ENCODE measurements at places on chromosomes 6 and 20. TPM values are rescaled to one million over a fixed set of nuclear protein-coding genes. Genes with fewer than 3 reads are reported as not detected.
A peak's percentile ranks its signal among the peaks of the same experiment; 100 is the strongest.

HDGFL1 gene
- not detected for total RNA-seq

GRCh38 chr20:57375652-57376230 is 15.5 kb upstream of the RBM38 start:
- H3K4me1 ChIP-seq = peaks cover 6% of the 10 kb centered on the region
- no peak overlapping the region for H3K4me3 ChIP-seq
- no peak for DNase-seq
- H3K27ac ChIP-seq = peak overlapping the region; percentile 37

DNA sequence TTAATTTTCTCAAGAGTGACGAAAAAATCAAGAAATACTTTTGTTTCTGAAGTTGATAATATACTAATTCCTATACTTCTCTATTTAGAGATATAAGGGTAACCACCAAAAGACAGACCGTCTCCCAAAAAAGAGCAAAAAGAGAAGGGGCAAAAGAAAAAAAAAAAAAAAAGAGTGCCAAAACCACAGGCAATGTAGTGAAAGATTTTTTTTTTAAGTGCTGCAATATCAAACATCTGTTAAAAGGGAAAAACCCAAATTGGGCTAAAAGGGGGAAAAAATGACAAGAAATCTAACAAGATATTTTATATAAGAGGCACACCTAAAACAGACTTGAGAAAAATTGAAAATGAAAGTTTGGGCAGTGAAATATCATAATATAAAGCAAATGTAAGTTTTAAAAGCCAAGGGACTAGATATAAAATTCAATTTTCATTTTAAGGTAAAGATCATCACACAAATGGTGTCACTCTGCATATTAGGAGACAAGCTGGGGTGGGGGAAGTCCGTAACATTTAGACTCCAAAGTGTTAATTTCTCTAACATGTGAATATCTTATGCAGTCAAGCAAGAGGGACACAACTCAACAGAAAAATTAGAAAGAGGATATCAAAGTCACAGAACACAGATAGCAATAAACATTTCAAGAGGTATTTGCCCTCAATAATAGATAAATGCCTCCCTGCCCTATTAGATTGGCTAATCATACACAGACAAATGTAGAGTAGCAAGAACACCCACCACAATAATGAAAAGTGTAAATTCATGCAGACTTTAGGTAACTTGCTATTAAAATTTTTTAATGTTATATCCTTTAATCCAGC is 9.1 kb downstream of the C6orf52 start:
- no peaks in the 10 kb centered on the region for H3K27me3 ChIP-seq
- no peaks in the 10 kb centered on the region for H3K36me3 ChIP-seq
- H3K4me3 ChIP-seq = no peak overlapping the region
- H3K27ac ChIP-seq = no peak overlapping the region
- DNase-seq = no peak
- peaks cover 29% of the 10 kb centered on the region for H3K4me1 ChIP-seq

- H3K4me3 ChIP-seq = peak overlapping the region; percentile 86
- DNase-seq = peak; percentile 73
These were observed 1.6 kb upstream of the HEY2 start for GRCh38 chr6:125747589-125748405.

DNA sequence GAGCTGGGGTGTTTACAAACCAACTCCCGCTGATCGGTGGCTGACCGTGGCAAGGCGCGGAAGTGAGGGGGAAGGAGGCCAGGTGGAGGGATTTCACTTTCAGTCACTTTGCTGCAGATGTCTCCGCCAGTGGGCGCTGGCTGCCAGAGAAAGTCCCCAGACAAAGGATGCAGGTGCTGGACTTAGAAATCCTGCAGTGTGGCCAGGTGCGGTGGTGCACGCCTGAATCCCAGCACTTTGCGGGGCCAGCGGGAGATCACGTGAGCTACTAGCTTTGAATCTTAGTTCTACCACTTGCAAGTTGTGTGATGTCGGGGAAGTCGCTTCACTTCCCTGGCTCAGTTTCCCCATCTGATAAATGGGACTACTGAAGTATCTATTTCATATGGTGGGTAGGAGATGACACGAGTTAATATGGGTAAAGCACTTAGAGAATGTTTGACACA is 180.4 kb downstream of the ZNF217 start:
- no peaks in the 10 kb centered on the region for H3K27me3 ChIP-seq
- H3K27ac ChIP-seq = no peak overlapping the region
- peaks cover 5% of the 10 kb centered on the region for H3K4me1 ChIP-seq
- H3K4me3 ChIP-seq = no peak overlapping the region
- no peaks in the 10 kb centered on the region for H3K36me3 ChIP-seq

GRCh38 chr6:11493974-11494373 is 43.6 kb upstream of the TMEM170B start:
- no peaks in the 10 kb centered on the region for H3K27me3 ChIP-seq
- H3K27ac ChIP-seq = no peak overlapping the region
- no peaks in the 10 kb centered on the region for H3K36me3 ChIP-seq

- no peak for DNase-seq
- H3K27me3 ChIP-seq = no peaks in the 10 kb centered on the region
- H3K4me1 ChIP-seq = no peaks in the 10 kb centered on the region
- H3K27ac ChIP-seq = no peak overlapping the region
These were observed 188.6 kb upstream of the FKBP1C start for GRCh38 chr6:63022631-63023030.

DNAAF9 gene
- total RNA-seq = 1.0 TPM

TASP1 gene
- total RNA-seq = 14.9 TPM

CCN5 gene
- not detected for total RNA-seq

RIMS1 gene
- total RNA-seq = not detected

- DNase-seq = no peak
- H3K27me3 ChIP-seq = no peaks in the 10 kb centered on the region
These were observed 21.8 kb upstream of the C20orf144 start for GRCh38 chr20:33640287-33640686.

DNA sequence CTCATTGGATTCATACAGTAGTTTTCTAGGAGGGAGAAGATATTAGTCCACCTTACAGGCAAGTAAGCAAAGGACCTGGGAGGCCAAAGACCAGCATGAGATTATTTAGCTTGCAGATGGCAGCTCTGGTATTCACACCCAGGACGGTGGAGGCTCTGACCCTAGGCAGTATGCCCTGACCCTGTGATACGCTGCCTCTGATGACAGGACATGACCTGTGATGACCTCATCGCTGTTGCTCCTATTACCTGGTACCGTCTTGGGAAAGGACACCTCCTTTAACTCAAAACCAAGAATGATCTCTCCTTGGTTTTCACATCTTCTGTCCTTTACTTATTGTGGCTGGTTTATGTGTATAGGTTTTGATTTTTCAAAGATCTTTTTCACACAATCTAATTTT is 298.6 kb downstream of the CLIC5 start:
- no peak for DNase-seq
- no peaks in the 10 kb centered on the region for H3K36me3 ChIP-seq
- no peak overlapping the region for H3K27ac ChIP-seq
- peaks cover 36% of the 10 kb centered on the region for H3K4me1 ChIP-seq

LIN28B gene
- not detected for total RNA-seq

GRCh38 chr20:23634985-23635767 is 2.6 kb downstream of the CST3 start:
- no peaks in the 10 kb centered on the region for H3K36me3 ChIP-seq
- H3K27ac ChIP-seq = no peak overlapping the region
- no peak for DNase-seq
- peaks cover 17% of the 10 kb centered on the region for H3K27me3 ChIP-seq

- H3K4me3 ChIP-seq = no peak overlapping the region
- DNase-seq = no peak
- no peaks in the 10 kb centered on the region for H3K36me3 ChIP-seq
- no peak overlapping the region for H3K27ac ChIP-seq
- H3K27me3 ChIP-seq = peaks cover 1% of the 10 kb centered on the region
These were observed 25.7 kb downstream of the DSE start for GRCh38 chr6:116396441-116396840.

DNA sequence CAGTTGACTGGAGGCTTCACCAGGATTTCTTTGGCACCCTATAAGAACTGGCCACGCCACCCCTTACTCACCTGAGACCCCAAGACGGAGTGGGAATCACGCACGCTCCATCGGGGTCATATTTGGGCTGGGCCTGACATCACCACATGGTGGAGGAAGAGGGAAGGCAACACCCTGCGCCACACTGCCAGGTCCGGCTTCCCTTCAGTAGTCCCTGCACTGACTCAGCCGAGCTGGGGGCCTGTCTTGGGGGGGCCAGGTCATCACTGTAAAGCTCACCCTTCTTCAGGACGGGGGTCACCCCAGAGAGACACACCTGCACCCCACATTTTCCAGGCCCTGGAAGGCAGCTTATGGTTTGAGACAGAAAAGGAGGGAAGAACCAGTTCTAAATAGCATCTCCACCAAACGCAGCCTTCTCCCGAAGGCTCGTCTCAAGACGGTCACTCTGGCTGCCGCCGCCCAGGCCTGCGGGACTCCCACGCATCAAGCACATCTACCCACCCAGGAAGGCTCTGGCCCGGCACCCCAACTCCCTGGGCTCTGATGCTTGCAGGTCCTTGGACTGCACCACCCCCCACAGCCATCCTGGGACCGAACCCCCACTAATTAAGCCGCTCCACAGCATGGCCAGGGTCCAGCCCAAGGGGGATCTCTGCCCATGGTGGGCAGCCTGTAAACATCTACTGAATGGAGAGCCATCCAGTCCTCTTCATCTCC is 51.8 kb downstream of the GINS1 start:
- no peak for DNase-seq
- no peaks in the 10 kb centered on the region for H3K4me1 ChIP-seq
- H3K36me3 ChIP-seq = no peaks in the 10 kb centered on the region
- no peak overlapping the region for H3K4me3 ChIP-seq

DNA sequence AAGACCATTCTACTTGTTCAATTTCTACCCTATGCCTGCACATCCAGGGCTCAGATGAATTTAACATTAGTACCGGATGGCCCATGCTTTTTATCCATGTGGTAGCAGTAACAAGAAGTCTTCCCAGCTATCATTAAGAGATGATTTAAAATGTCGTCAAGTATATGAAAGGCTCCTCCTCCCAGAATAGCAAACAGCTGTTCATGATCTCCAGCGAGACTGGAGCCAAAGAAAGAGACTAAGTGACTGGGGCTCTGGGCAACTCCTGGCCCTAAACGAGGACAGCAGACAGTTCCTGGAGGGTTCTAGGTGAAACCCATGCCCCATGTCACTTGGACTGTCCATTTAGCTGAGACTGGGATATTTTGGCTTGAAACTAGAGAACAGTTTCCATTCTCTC is 160.8 kb downstream of the CDC5L start:
- no peak overlapping the region for H3K4me3 ChIP-seq
- no peaks in the 10 kb centered on the region for H3K36me3 ChIP-seq
- no peaks in the 10 kb centered on the region for H3K4me1 ChIP-seq
- no peak for DNase-seq
- H3K27ac ChIP-seq = no peak overlapping the region

SPATS1 gene
- not detected for total RNA-seq

DNA sequence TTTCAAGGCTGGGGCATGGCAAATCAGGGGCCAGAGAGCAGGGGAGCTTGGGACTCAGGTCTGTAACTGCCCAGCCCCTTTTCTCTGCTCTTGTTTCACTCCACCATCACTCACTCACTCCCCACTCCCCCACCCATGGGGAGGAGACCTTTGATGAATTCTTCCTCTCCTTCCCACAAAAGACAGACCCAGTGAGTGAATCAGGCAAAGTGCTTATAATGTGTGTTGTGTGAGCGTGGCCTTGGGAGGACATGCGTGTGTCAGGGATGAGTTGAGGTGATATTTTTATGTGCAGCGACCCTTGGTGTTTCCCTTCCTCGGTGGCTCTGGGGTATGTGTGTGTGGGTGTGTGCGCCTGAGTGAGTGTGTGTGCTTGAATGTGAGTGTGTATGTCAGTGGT is 1.0 kb upstream of the CUL9 start:
- H3K27me3 ChIP-seq = no peaks in the 10 kb centered on the region
- H3K4me1 ChIP-seq = peaks cover 39% of the 10 kb centered on the region
- DNase-seq = no peak
- H3K4me3 ChIP-seq = peak overlapping the region; percentile 27
- H3K36me3 ChIP-seq = peaks cover 42% of the 10 kb centered on the region
- H3K27ac ChIP-seq = peak overlapping the region; percentile 94

FERMT1 gene
- total RNA-seq = 0.71 TPM

MAVS gene
- 39.3 TPM for total RNA-seq

SLC25A27 gene
- total RNA-seq = 0.28 TPM

- H3K36me3 ChIP-seq = no peaks in the 10 kb centered on the region
- no peak overlapping the region for H3K4me3 ChIP-seq
- H3K4me1 ChIP-seq = no peaks in the 10 kb centered on the region
- no peak for DNase-seq
These were observed 93.7 kb upstream of the CD83 start for GRCh38 chr6:14023855-14024254.

ELOVL4 gene
- total RNA-seq = 0.88 TPM

- no peak overlapping the region for H3K4me3 ChIP-seq
- H3K4me1 ChIP-seq = no peaks in the 10 kb centered on the region
- H3K27me3 ChIP-seq = peaks cover 2% of the 10 kb centered on the region
These were observed 42.8 kb upstream of the PSMF1 start for GRCh38 chr20:1075616-1076015.

FARS2 gene
- total RNA-seq = 24.7 TPM

GRCh38 chr6:130822736-130823135 is 4.5 kb upstream of the SMLR1 start:
- peaks cover 8% of the 10 kb centered on the region for H3K4me1 ChIP-seq
- H3K27me3 ChIP-seq = peaks cover 4% of the 10 kb centered on the region
- peaks cover 2% of the 10 kb centered on the region for H3K36me3 ChIP-seq

- peaks cover 9% of the 10 kb centered on the region for H3K27me3 ChIP-seq
- peak overlapping the region; percentile 91 for H3K27ac ChIP-seq
- no peak for DNase-seq
- peaks cover 33% of the 10 kb centered on the region for H3K4me1 ChIP-seq
- H3K4me3 ChIP-seq = peak overlapping the region; percentile 94
These were observed 1.5 kb downstream of the NELFCD start for GRCh38 chr20:58982406-58983114.

NPBWR2 gene
- total RNA-seq = not detected

TRERF1 gene
- 37.3 TPM for total RNA-seq

POFUT1 gene
- total RNA-seq = 68.1 TPM

TINAG gene
- total RNA-seq = not detected

DNA sequence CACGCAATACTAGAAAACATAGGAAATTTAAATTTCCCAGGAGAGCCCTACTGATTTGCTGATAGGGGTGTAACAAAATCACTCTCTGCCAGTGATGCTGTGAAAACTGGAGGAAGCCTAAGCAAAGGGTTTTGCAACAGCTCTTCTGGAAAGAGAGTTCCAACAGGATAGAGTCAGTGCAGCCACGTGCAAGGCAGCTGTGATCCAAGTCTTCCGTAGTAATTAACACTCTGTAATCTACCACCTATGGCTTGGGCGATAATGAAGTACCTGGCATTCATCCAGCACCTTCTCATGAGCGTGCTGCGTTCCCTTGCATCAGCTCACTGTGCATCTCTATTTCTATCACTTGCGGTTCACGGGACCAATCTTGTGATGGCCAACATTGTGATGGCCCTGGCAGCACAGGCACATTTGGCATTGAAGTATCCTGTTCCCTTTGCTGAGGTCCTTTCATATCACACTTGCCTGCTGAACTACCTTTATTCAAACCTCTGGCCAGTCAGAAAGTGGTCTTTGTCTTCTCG is 48.2 kb downstream of the IRF4 start:
- H3K4me3 ChIP-seq = no peak overlapping the region
- H3K4me1 ChIP-seq = peaks cover 35% of the 10 kb centered on the region
- H3K36me3 ChIP-seq = peaks cover 4% of the 10 kb centered on the region
- H3K27ac ChIP-seq = no peak overlapping the region
- DNase-seq = no peak
- no peaks in the 10 kb centered on the region for H3K27me3 ChIP-seq

NR2E1 gene
- not detected for total RNA-seq

- no peaks in the 10 kb centered on the region for H3K27me3 ChIP-seq
- no peak for DNase-seq
- no peak overlapping the region for H3K27ac ChIP-seq
- H3K36me3 ChIP-seq = no peaks in the 10 kb centered on the region
- peaks cover 2% of the 10 kb centered on the region for H3K4me1 ChIP-seq
These were observed 78.5 kb downstream of the TRMT11 start for GRCh38 chr6:126064748-126065401.

Measured in activated CD4-positive, alpha-beta T cell treated with anti-CD3 and anti-CD28 coated beads, Interleukin-2, amount 10 ng/mL, durations not matched to agents 24 days and 14 days (primary cell).